ENCODE measurements at places on chromosomes 11 and 22. TPM values are rescaled to one million over a fixed set of nuclear protein-coding genes. Genes with fewer than 3 reads are reported as not detected.

The APOA1 gene
- total RNA-seq = 1.4 TPM

The OR5P2 gene
- not detected for total RNA-seq

The TPBGL gene
- not detected for total RNA-seq

The MMP27 gene
- total RNA-seq = not detected

The OR8A1 gene
- total RNA-seq = not detected
